ENCODE measurements at places on chromosomes 1 and 21.

- ATAC-seq: no peak
Measured at GRCh38 chr21:41948078-41948895, 5.5 kb downstream of the C2CD2 start.

DNA sequence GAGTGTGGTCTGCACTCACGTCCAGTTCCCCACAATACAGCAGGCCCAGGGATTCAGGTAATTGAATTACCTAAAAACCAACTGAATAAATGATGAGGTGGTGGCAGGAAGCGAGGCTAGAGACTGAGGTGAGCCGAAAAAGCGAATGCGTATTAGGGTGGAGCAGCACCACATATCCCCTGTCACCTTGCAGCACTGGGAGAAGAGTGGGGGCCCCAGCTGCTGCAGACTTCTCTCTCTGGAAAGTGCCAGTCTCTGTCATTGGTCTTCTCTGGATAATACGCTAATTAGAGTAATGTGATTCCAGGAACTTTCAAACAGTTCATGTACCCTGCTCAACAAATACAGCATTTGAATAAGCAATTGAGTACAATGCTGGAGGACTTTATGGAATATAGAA, 199.0 kb downstream of the RPS6KC1 start:
- no peak for ATAC-seq

DNA sequence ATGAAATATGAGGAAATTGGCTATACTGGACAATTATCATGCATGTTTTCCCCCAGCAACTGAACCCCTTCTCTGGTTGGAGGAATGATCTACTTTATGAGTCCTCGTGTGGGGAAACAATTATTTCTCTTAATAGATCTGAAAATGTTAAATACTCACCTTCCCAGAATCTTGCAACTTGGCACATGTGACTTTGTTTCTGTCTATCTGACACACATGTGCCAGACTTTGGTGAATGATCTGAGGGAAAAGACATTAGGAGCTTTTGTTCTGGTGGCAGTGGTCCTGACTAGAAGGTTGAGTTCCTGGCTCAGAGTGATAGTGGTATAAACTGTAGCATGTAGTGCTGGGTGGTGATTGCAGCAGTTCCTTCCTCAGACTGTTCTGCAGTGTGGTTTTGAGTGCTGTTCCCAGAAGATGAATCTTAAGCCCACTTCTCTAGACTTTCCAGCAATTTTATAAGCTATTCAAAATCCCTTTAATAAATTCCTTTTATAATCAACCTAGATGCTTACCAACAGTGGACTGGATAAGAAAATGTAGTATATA, 59.3 kb upstream of the B3GALNT2 start:
- ATAC-seq: no peak

DNA sequence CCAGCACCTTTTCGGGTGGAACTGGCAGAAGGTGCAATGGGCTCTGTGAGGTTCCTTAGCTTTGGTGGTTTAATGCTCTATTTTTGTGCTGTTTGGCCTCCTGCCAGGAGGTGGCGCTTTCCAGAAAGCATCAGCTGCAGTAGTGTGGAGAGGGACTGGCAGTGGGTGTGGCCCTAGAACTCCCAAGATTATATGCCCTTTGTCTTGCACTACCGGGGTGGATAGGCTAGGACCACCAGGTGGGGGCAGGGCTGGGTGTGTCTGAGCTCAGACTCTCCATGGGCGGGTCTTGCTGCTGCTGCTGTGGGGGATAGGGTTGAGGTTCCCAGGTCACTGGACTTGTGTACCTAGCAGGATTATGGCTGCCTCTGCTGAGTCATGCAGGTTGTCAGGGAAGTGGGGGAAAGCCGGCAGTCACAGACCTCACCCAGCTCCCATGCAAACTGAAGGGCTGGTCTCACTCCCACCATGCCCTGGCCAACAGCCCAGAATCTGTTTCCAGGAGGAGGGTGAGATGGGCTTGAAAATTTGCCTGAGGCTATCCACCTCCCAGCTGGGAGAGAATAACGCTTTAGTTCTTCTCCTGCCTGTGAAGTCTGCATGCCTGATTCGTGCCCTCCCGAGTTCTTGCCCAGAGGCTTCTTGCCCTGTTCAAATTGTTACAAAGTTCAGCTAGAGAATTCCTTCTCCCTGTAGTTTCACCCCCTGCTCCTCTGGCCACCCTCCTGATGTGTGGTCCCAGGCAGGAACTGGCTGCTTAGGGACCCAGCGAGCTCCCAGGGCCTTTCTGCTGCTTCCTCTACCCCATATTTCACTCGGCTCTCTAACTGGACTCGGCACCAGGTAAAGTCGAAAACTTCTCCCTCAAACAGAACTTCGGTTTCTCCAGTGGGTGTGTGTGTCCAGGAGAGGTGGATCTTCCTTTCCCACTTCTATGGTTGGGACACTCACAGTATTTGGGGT, 76.5 kb upstream of the BTG3 start:
- ATAC-seq: peak; percentile 16

DNA sequence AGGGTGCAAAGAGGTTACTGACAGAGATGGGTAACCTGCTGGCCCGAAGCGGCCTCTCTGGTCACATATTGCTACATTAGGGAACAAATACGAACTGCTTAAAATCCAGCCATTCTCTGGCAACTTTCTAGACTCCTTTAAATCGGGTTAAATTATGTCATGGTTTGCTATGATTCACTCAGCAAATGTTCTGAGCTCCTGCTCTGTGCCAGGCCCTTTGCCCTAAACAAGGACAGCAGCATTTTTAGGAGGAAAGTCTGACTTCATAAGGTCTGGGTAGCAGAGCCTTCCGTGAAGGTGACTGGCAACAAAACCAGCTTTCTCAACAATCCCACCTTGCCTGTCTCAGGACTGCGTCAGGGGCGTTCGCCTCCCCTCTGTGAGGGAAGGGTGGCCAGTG, 15.4 kb downstream of the ZP4 start:
- ATAC-seq: no peak

DNA sequence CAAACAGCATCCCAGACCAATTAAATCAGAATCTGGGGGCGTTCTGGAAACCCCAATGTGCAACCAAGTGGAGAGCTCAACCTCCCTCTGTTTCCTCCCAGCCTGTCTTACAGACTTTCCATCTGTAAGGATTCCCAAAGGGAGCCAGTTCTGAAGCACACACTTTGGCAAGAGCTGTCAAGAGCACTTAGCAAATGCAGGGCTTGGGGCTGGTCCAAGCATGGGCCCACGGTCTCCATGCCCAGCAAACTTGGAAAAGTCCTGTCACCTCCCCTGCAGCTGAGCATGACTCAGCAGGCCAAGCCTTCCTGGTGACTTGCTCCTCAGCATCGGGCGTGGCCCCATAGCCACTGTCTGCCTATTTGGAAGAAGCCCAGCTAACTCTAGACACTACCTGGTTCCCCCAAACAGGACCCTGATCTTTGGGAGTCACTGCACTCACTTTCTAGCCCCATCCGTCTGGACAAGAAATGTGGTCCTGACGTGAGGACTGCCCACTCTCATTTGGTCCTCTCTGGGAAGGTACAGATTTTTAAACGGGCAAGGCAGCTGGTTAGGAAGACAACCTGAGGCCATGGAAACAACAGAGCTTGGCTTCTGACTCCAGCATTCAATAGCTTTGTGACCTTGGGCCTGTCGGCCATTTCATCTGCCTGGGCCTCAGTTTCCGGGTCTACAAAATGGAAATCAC, 16.9 kb downstream of the SLC2A1 start:
- peak; percentile 39 for ATAC-seq

DNA sequence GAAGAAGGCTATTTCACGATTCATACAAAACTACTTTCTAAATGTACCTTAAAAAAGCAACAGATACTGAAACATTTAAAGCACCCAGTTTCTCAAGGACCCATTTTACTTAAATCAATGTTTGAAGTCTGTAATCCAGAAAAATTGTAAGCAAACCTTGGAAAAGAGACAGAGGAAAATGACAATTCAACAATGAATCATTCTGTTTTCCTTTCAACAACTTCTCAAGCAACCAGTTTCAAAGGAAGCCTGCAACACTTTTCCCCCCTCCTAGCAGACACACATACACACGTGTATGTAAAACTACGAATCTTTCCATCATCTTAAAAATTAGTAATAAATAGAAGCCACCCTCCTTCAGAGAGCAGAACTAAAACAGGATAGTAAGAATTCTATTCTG, 1.2 kb downstream of the RERE start:
- no peak for ATAC-seq

- ATAC-seq: no peak
Measured at GRCh38 chr1:55821234-55821633, 606.1 kb upstream of the USP24 start.

- ATAC-seq: no peak
Measured at GRCh38 chr1:10835822-10836421, 39.5 kb upstream of the CASZ1 start.

GRCh38 chr1:97334454-97334853, 586.4 kb downstream of the DPYD start:
- no peak for ATAC-seq

DNA sequence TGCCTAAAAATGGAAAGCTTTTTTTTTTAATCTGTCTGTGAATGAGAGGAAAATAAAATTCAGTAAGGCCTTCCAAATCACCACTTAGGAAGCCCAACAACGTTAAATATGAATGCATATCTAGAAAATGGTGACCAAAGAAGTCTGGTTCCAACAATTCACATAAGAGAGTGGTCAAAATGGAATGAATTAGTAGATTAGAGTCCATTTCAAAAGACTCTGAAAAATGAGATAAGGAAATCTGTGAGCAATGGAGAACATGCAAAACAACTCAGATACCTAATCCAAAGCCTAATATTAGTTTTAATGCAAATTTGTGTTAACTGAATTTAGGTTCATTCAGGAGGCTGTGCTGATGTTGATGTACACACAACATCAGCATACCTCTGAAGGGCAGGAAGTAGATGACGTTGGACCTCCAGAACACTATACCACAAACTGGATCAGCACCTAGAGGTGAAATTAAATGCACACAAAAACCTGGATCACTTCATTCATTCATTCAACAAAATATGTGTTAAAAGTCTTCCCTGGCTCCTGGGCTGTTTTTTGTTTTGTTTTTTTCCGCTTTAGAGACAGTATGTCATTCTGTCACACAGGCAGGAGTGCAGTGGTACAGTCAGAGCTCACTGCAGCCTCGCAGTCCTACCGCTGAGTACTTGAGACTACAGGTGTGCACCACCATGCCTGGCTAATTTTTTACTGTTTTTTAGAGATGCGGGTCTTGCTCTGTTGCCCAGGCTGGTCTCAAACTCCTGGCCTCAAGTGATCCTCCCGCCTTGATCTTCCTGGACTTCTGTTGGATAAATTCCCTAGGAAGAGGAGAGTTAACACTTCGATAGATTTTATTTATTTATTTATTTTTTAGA, 4.9 kb upstream of the BRWD1 start:
- no peak for ATAC-seq

Measured in activated T-helper 17 cell treated with anti-CD3 and anti-CD28 coated beads, Interleukin-2, amount 50 U/mL, for 72 hours (primary cell).